CD4-positive, alpha-beta T cell treated with Interleukin-6 at 100 ng/mL for 8 hours (primary cell): ENCODE measurements at places on chromosomes 3 and 15.

- DNase-seq = no peak
Observed at GRCh38 chr3:134476306-134476705, 9.5 kb downstream of the ANAPC13 start.

GRCh38 chr15:25089577-25089976 is 134.8 kb downstream of the SNRPN start:
- no peak for DNase-seq

DNA sequence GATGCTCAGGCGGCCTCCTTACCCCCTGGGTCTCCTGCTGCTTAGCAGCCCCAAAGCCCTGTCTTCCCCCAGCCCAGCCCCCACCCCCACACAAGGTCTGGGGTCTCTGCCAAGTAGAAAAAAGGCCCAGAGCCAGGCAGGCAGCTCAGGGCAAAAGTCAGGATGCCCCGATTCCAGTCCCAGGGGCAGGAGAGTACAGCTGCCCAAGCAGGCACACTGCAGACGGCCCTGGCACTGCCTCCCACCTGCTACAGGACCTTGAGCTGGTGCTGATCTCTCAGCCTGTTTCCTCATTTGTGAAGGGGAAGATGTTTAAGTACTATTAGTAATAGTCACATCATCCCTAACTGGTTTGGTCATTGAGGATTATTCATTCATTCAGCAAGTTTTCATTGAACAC is 12.6 kb downstream of the TMEM43 start:
- no peak for DNase-seq

DNA sequence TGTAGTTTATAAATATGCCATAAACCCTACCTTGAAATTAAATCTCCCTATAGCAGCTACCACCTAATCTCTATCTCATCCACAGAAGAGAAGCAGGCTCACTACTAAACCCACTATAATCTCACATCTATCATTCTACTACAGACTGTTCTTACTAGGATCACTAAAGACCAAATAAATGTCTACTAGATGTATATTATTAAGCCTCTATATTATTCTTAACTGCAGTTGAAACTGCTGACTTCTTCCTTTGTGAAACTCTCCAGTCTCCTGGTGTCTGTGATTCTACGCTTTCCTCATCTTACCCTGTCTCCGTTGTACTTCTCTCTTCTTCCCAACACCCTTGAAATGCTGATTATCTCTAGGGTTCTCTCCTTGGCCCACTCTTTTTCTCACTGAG is 1154.0 kb downstream of the IGSF11 start:
- DNase-seq = no peak

- DNase-seq = no peak
Observed at GRCh38 chr3:187183210-187183862, 13.9 kb upstream of the RTP1 start.

GRCh38 chr3:141686466-141687291 is 51.4 kb upstream of the RNF7 start:
- DNase-seq = no peak
